GM12864 (cell line): ENCODE measurements at places on chromosomes 5 and 9.

- no peak for DNase-seq
Measured at GRCh38 chr9:16441791-16442190, 428.7 kb downstream of the BNC2 start.

GRCh38 chr9:38356851-38357250 lies 35.7 kb upstream of the ALDH1B1 start:
- DNase-seq = no peak

GRCh38 chr5:96718635-96719077 lies 56.5 kb downstream of the CAST start:
- DNase-seq = no peak

DNA sequence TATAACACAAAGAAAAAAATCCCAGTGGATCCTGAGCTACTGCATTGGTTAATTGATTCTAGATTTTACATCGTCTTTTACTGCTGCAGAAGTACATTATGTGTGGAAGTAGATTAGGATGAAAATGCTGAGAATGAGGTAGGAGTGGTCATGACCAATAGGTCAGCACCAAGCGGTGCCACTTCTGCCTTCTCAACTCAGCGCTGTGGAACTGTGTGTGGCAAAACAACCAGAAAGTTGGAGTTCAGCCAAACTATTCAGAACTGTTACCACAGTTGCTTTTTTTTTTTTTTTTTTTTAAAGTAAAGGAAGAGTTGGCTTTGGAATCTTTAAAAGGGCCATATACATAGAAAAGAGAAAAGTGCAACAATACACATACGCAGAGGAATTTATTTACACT lies 24.2 kb downstream of the POU5F2 start:
- DNase-seq = no peak

DNA sequence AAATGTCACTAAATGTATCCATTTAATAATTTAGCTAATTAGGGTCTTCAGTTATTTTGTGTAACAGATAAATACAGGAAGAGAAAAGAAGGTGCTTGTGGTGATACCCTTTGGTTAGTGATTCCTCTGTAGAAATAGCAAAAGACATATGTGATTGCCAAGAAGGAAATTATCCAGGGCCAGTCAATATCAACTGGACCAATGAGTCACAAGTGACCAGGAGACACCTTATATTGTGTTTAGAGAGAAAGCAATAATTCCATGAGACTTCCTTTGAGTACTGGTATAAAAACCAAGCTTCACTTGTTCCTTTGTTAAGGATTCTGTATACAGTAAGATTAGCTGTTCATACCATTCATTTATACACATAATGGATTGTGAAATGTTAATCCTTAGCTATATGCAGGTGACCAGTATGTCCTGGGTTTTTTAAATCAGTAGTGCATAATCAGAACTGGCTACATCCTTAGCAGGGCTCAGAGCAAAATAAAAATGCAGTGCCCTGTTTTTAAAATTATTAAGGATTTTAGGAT lies 11.7 kb upstream of the F2R start:
- no peak for DNase-seq

DNA sequence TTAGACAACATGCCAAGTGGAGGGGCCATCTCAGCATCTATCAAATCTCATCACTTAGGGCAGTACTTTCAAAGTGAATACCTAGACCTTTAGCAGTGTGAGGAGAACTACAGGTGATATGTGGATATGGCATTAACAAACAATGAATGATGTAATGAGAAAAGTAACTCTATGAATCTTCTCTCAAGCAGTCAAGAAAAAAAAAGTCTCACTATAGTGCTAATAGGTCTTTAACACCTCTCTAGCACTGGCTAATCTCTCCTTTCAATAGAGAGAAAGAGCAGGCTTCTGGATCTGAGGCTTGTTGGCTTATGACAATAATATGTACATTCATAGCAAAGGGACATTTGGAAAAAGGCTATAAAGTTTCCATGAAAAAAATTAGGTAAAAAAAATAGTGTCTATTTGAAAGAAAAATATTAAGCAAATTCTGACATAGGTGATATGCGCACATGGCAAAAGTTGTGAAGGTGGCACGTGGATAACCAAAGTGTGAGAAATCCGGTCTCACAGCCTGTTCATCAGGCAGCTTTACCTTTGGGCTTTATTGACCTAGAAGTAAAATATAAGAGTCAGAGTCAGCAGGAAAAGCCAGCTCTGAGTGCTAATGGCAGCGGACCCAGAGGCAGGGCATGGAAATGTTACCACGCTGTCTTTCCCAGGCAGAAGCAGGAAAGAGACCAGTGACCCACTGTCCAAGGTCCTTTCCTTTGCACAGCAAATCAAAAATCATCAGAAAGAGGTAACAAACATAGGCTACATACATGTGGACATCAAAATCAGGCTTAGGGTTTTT lies 203.4 kb downstream of the EFNA5 start:
- DNase-seq = no peak

DNA sequence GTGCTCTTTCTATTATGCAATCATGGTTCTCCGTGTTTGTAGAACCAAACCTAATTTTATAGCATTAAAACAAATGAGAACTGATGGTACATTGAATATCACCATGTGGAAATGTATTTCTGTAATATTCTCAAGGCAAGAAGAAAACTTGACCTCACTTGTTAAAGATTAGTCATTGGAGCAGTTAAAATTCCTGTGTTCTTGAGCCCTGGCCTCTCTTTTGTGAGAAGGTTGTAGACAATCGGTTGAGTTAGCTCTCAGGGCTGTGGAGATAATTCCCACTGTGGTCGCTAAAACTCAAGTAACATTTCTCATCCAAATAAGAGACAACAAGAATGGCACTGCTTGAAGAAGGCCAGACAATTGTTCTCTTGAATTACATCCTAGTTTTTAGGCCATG lies 216.0 kb upstream of the KLF4 start:
- no peak for DNase-seq
